ENCODE measurements at places on chromosomes 2 and 18.

DNA sequence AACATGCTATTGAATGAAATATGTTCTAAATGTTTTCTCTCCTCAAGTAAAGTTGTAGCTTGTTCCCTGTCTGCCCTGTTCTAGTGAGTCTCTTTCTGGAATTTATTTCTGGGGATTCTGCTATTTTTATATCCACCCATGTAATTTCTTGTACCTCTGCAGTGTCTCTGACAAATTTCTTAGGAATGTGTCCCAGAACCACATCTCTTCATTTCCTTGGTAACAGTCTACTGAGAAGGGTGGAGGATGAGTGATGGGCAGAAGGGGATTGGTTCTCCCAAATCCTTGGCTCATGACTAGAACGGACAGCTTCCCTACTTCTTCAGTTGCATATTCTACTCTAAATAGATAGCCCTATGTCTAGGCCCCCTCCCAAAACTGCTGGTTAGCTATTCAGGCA, 490.6 kb upstream of the LINC00305 start:
- DNase-seq: no peak

DNA sequence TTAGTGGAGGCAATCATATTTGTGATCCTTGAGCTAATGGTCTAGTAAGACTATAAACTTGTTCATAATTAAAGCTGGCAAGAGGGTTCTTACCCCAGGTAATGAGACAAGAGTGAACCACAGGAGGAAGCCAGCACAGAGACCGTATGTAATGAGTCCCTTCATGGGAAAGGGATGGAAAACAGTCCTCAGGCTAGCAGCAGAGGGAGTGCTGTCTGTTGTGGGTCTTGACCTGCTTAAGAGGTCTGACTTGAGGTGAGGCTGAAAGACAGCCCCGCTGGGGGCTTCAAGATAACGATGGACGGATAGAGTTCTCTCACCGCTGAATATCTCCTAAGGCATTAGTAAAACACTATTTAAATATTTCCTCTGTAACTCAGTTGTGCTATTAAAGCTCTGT, 16.2 kb upstream of the POLE4 start:
- DNase-seq: no peak

GRCh38 chr18:77006305-77007175, 126.0 kb downstream of the MBP start:
- DNase-seq: no peak

DNA sequence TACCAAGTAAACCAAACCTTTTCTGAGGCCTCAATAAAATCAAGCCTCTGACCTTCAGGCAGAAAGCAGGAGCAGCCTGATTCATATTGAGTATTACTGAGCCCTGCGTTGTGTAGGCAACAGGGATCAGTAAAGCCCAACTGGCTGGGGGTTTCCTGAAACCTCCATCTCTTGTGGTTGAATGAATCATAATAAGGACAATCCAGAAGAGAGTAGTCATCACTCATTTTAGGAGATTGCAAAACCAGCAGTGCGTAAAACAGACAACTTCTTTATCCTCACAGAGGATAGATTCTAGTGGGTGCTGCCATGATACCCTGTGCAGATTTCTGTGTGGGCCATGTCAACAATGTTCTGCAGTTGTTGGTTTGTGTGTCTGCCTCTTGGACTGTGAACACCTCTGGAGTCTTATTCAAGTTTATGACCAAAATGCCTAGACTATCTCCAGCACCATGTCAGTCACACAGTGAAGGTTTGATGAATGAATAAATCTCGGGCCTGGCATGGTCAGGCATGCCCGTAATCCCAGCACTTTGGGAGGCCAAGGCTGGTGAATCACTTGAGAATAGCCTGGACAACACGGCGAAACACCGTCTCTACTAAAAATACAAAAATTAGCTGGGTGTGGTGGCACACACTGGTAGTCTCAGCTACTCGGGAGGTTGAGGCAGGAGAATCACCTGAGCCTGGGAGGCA, 51.8 kb upstream of the RAB27B start:
- DNase-seq: no peak

- no peak for DNase-seq
These were observed 52.6 kb downstream of the MEP1B start for GRCh38 chr18:32242395-32242794.

- DNase-seq: no peak
These were observed 110.8 kb upstream of the TRIB2 start for GRCh38 chr2:12605936-12606335.

DNA sequence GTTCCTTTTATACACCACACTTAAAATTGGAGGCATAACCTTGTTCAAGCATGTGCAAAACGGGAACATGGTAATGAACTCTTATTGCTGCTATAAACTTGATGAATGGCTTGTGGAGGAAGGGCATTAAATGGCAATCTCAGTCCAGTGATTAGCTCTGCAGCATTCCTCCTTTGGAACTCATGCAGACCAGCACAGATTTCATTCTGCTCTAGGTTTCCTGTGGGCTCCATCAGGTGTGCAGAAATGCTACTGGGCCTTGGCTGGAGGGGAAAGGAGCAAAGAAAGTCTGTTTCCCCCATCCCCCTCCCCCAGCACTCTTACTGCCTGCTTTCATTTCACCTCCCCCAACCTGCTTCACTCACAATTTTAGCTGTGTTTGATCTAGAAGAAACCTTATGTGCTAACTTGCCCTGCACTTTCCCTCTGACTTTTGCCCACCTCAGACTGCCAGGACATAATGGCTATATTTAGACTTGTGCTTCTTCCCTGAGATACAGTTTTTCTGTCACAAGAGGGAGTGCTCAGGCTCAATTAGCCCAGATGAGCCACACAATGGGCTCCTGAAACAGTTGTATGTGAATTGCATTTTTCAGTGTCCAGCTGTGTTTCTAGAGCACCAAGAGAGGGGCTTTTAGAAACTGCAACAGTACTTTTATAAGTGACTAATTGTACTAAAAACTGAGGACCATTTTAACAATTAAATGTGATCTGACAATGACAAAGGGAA, 109.8 kb downstream of the FSHR start:
- DNase-seq: no peak

Measured in stimulated activated CD4-positive, alpha-beta T cell treated with anti-CD3 and anti-CD28 coated beads, Interleukin-4, amount 100 ng/mL, for 1 hour (primary cell).